ENCODE measurements at places on chromosomes 6 and 20. TPM values are rescaled to one million over a fixed set of nuclear protein-coding genes. Genes with fewer than 3 reads are reported as not detected.

The THBS2 gene
- 8.0 TPM for polyA plus RNA-seq

The APOM gene
- 6.3 TPM for polyA plus RNA-seq

DNA sequence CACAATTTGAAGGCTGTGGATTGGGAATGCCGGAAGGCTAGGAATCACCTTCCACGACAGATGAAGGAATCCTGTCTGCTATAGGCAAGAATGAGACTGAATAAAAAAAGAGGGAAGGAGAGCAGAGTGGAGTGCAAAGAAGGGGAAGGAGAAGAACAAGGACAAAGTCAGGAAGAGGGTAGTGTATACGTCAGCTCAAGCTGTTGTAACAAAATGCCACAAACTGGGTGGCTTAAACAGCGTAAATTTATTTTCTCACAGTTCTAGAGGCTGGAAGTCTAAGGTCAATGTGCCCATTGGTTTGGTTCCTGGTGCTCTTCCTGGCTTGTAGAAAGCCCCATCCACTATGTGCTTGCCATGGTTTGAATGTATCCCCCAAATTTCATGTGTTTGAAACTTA is 104.5 kb downstream of the TTLL2 start:
- DNase-seq, result no peak

- DNase-seq, result no peak
Measured at GRCh38 chr6:111699123-111699522, 93.4 kb upstream of the TRAF3IP2 start.

GRCh38 chr6:137872581-137873115 is 5.6 kb downstream of the TNFAIP3 start:
- DNase-seq, result no peak

DNA sequence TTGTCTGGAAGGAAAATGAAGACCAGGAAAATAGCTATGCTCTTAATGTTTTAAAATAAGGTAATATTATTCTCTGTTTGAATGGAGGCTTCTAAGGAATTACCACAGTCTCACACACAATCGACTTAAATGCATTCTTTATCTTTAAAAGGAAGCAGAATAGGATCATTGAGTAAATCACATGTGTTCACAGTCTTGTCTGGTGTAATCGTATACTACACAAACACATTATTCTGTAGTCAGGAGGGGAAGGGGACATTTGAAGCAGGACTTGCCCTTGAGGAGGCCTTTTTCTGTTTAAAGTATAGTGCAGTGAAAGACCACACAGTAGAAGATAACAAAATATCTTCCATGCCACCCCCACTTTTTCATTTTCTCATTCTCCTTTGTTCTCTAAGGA is 20.6 kb upstream of the REV3L start:
- no peak for DNase-seq

DNA sequence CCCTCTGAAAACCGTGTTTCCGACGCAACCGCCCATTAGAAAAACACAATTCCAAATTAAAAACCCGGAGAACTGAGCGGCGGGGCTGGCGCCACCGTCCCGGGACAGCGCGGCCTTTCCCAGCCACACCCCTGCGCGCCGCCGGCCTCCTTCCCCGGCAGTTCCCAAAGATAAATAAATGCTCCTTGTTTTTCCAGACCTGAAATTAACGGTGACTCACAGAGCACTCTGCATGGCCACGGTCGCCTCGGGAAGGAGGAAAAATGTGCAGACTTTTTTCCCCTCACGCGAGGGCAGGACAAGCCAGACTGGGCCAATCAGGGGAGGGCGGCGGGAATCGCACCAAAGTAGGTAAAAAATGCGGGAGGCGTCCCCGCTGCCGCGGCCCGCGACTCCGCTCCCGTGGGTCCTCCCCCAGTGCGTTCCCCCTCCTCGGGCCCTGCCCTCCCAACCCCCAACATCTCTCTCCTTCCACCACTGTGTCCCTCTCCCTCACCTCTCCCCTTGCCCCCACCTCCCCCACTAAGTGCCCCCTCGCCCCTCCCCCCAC is 828 bp upstream of the DSTN start:
- no peak for DNase-seq

The MUC22 gene
- not detected for polyA plus RNA-seq

- no peak for DNase-seq
Measured at GRCh38 chr6:1485678-1486077, 96.3 kb downstream of the FOXF2 start.

The PLCG1 gene
- 156 TPM for polyA plus RNA-seq

The PMEPA1 gene
- 16.5 TPM for polyA plus RNA-seq
